Fibroblast of skin of right biceps (primary cell): ENCODE measurements at places on chromosomes 7 and 10.

GRCh38 chr10:106515206-106515790 is 649.2 kb downstream of the SORCS1 start:
- DNase-seq, result no peak

GRCh38 chr10:62231805-62232204 is 36.8 kb downstream of the RTKN2 start:
- DNase-seq, result no peak

GRCh38 chr7:3605222-3605621 is 304.2 kb downstream of the SDK1 start:
- no peak for DNase-seq

- DNase-seq, result no peak
Observed at GRCh38 chr10:78250313-78251015, 216.8 kb downstream of the RPS24 start.

DNA sequence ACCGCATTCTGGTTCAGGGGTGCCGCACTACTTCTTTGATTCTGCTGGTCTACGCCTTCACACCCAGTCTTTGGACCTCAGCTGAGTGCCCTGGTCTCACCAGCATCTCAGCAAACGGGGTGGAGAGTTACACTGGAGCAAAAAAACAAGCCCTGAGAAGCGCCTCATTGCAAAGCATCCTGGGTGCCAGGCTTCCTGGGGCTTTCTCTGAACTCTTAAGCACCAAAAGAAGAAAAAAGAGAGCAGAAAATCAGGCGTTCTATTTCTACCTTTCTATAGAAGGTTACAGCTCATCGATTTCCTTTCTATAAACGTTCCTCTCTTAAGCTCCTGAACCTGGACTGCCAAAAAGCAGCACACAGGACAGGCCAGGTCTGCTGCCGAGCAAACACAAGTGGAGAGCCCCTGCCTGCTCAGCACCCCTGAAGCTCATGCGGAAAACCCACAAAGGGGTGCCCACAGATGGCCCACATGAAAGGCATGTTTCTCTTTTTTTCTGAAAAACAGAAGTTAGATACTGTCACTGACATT is 217.9 kb downstream of the SFMBT2 start:
- DNase-seq, result no peak

DNA sequence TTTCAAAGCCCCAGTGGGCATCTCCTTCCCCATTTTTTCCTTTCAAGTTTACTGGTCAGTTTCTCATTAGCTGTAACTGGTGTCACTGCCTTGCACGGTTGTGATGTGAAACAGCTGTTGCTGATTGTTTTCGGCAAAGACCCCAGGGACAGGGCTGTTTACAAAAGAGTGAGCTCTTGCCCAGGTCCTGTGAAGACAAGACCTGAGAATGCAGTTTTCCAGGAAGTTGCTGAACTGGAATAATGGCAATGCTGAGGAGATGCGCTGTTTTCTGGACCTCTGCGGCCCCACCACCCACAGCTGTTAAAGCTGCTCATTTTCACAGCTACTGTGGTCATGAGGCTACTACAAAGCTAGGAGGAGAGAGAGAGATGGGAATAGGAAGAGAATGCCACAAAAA is 116.6 kb upstream of the RSU1 start:
- DNase-seq, result no peak

DNA sequence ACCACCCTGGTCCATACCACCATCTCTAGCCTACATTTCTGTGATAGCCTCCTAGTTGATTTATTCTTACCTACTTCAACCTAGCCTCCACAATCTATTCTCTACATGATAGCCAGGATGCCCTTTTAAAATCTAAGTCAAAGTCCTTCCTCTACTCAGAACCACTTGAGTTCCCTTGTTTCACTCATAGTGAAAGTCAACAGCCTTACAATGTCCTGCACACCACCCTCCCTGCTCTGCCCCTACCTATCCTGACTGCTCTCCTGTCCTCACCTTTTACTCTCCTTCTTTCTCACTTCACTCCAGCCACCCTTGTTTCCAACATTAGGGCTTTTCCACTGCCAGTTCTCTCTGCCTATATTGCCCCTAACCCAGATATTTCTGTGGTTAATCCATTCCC is 146.7 kb downstream of the GRM3 start:
- no peak for DNase-seq

DNA sequence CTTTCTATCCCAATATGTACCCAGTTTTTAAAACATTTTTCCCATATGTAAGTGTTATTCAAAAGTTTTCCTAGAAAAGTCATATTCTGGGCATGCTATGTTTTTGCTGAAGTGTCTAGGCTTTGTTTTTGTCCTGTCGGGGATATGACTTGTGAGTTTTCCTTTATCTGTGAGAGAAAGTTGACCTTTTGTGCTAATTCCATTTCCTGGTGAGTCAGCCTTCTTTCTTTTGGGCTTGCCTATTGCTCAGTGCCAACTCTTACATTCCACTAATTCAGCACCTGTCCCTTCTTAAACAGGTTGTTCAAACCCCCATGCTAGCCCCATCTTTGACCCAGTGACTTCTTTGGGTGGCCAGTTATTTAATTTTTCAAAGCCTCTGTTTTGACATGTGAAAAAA is 146.2 kb downstream of the AHR start:
- DNase-seq, result no peak

GRCh38 chr7:15839416-15840100 is 153.1 kb upstream of the MEOX2 start:
- DNase-seq, result peak; percentile 68

DNA sequence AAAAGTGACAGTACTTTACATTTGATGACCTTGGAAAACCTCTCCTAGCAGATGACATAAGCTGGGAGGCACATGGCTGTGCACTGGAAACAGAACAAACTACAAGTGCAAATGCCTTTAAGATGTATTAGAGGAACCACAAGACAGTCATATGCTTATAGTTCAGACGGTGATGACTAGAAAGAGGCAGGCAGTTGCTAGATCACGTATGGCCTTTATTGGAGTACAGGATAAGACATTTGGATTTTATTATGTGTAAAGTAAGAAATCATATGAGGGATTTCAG is 290.0 kb downstream of the SORCS1 start:
- no peak for DNase-seq

GRCh38 chr7:150989456-150989855 is 1.4 kb upstream of the NOS3 start:
- no peak for DNase-seq

GRCh38 chr10:77776487-77776886 is 138.9 kb upstream of the KCNMA1 start:
- no peak for DNase-seq

DNA sequence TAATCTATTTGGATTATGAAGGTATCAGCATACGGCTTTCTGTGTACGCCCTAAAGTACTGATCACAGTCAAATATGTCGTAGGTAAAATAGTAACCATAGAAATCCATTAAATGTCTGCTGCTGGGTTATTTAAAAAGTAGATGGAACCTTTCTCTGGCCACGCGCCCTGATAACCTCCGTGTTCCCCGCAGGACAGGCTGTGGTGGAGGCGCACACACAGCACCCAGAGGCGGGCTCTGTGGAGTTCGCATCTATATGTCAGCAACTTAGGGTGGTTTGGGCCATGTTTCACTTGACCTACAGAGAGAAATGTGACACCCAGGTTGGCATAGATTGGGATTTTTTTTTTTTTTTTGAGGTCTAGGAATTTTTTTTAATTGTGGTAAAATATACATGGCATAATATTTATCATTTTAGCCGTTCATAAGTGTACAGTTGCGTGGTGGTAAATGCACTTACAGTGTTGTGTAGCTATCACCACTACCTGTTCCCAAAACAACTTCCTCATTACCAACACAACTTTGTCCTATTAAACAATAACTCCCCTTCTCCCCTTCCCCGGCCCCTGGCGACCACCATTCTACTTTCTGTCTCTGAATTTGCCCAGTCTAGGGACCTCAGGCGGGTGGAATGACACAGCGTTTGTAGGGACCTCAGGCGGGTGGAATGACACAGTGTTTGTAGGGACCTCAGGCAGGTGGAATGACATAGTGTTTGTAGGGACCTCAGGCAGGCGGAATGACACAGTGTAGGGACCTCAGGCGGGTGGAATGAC is 15.4 kb downstream of the PPP2R2D start:
- DNase-seq, result no peak

- DNase-seq, result no peak
Observed at GRCh38 chr10:79304479-79305087, 42.7 kb upstream of the PPIF start.

DNA sequence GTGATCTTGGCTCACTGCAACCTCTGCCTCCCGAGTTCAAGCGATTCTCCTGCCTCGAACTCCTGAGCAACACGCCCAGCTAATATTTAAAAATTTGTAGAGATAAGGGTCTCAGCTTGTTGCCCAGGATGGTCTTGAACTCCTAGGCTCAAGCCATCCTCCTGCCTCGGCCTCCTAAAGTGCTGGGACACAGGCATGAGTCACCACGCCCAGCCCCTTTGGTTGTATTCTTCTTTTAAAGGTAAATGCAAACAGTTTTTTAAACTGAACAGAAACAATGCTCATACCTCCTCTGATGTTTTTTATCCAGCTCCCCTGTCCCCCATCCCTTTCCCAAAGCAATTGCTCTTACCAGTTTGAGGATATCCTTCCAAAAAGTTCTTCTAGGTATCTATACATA is 79.5 kb upstream of the DUSP5 start:
- no peak for DNase-seq

- DNase-seq, result peak; percentile 33
Observed at GRCh38 chr7:108311446-108312168, 144.6 kb downstream of the NRCAM start.

- DNase-seq, result no peak
Observed at GRCh38 chr10:43938810-43939209, 290.1 kb upstream of the ZNF32 start.

DNA sequence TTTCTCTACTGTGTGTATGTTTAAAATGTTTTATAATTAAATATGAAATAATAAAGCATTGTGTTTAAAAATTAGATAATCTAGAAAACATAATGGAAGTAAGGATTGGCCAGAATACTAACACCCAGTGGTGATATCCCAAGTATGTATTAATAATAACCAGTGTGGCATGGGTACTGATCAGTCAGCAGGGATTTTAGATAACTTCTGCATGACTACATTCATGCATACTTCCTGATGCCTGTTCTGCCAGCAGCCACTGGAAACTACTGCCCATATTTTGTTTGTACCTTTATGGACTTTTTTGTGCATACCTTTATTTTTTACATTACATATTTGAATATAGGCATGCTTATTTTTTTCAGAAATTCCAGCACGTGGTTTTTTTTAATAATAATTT is 156.6 kb upstream of the TMEM196 start:
- DNase-seq, result no peak

DNA sequence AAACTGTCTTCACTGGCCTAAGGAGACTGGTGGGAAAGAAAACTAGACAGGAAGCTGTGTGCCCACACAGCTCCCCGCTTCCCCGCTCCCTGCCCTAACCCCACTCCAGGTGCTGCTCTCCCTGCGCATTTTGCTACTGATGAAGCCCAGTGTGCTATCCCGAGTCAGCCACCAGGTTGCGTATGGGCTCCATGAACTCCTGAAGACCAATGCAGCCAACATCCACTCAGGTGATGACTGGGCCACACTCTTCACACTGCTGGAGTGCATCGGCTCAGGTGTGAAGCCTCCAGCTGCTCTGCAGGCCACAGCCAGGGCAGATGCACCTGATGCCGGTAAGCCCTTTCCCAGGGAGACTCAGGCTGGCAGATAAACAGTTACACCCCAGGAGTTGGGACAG is 20.3 kb upstream of the NFKB2 start:
- no peak for DNase-seq

GRCh38 chr10:63699785-63700613 is 178.8 kb downstream of the REEP3 start:
- peak; percentile 99 for DNase-seq

- no peak for DNase-seq
Observed at GRCh38 chr7:6590645-6591110, 857 bp downstream of the INTS15 start.

GRCh38 chr7:149297034-149297755 is 35.2 kb downstream of the ZNF783 start:
- no peak for DNase-seq

DNA sequence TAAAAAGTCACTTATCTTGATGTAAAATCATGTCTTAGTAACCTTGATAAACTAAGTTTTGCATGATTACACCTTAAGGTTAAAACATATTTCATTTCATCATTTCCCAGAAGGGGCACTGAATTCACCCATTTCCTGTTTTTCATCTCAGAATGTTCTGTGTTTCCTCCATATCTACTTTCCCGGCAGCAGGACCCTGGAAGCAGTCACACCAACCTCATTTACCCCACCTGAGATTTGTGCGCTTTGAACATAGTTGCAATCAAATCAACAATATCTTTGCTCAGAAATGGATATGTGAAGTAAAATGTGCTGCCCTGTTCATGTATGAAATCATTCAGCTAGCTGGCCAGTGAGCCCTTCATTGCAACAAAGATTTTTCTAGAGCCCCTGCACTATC is 46.8 kb downstream of the IKZF1 start:
- DNase-seq, result no peak

DNA sequence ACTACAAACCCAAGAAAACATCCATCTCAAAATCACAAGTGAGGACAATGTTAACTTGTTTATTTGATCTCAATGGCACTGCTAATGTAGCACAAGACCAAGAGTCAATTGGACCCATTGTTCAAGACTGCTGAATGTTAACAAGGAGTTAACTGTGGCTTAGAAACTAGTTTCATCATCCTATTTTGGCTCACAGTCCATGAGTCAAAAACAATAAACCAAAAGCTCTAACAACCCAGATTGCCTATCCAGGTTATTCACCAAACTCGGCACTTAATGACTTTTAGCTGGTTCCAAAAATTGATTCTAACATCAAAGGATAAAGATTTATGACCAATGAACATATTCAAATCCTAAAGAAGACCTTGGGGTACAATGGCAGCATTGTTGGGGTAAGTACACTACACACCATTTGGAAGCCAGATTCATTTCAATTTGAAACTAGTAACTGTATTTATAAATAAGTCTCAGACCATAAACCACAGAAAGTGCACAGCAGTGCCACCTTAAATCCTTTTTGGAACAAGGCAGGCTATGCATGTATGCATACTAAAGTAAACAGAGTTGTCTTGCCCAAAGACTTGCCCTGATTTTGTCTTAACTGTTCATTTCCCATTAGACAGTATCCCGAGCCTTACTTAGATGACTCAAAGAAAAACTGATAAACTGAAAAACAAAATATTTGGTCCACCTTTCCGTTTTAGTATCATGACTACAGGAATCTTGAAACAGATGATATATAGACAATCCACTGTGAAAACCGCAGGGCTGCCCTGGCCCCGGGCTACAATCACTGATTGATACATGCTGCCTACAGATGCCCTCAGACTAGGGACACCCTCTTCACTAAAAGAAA is 84.5 kb downstream of the SRPK2 start:
- DNase-seq, result peak; percentile 35

GRCh38 chr10:110493832-110494426 is 3.8 kb upstream of the DUSP5 start:
- no peak for DNase-seq

- no peak for DNase-seq
Observed at GRCh38 chr7:85681241-85681640, 494.4 kb upstream of the SEMA3D start.

- no peak for DNase-seq
Observed at GRCh38 chr10:69056536-69057260, 31.2 kb upstream of the SRGN start.
